NCI-H2227 treated with DMSO at 0.1 percent for 48 hours (cell line): ENCODE measurements at places on chromosomes 1 and 21.
A peak's percentile ranks its signal among the peaks of the same experiment; 100 is the strongest.

GRCh38 chr1:231192620-231193163 lies 30.8 kb downstream of the TRIM67 start:
- DNase-seq: no peak

- no peak for DNase-seq
These were observed 87.4 kb downstream of the PLXNA2 start for GRCh38 chr1:208156741-208157140.

GRCh38 chr1:37358992-37359391 lies 115.4 kb upstream of the ZC3H12A start:
- no peak for DNase-seq

DNA sequence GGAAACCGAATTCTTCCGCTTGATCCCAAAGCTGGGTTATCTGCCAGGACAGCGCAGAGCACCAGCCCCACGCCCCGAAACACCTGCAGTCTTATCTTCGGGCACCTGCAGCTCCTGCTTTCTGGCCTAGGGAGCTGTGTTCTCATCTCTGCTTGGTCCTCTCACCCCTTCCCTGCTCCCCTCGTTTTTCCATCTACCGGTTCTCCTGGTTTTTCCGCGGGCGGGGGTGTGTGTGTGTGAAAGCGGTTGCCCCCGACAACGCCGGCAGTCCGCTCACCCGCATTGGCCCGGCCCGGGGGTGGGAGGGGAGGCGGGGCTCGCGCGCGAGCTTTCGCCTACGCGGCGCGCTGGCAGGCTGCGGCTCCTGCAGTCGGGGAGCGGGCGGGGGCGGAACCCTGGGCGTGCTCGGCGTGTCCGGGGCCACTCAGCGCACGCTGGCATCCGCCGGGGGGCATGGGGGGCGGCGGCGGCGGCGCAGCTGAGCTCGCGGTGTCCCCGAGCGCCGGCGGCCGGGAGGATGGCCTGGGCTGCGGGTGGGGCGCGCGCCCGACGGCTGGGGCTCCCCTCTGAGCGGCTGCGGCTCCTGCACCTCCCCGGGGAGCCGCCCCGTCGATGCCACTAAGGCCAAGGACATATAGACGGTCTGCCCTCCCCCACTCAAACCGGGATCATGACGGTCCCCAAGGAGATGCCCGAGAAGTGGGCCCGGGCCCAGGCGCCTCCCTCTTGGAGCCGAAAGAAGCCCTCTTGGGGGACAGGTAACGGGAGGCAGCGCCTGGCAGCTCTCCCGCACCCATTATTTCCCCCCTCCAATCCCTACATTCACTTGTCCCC lies 3.2 kb downstream of the ATP8B2 start:
- peak; percentile 53 for DNase-seq

DNA sequence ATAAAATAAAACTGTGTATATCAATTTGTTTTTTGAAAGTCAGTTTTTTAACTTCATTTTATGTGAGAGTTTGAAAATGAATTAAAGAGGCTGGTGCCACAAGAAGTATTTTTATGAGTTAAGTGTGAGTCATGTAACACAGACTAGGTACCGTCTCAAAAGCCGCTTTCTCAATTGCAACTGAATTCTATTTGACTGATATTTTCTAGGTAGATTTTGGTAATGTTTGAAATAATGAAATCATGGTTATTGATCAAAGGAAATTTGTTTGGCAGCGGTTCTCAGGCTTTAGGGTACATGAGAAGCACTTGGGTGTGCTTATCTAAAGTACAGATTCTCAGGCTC lies 4.6 kb downstream of the SNX27 start:
- no peak for DNase-seq

GRCh38 chr21:27026501-27026900 lies 59.6 kb upstream of the ADAMTS5 start:
- no peak for DNase-seq
